ENCODE measurements at places on chromosomes 5 and 9.

DNA sequence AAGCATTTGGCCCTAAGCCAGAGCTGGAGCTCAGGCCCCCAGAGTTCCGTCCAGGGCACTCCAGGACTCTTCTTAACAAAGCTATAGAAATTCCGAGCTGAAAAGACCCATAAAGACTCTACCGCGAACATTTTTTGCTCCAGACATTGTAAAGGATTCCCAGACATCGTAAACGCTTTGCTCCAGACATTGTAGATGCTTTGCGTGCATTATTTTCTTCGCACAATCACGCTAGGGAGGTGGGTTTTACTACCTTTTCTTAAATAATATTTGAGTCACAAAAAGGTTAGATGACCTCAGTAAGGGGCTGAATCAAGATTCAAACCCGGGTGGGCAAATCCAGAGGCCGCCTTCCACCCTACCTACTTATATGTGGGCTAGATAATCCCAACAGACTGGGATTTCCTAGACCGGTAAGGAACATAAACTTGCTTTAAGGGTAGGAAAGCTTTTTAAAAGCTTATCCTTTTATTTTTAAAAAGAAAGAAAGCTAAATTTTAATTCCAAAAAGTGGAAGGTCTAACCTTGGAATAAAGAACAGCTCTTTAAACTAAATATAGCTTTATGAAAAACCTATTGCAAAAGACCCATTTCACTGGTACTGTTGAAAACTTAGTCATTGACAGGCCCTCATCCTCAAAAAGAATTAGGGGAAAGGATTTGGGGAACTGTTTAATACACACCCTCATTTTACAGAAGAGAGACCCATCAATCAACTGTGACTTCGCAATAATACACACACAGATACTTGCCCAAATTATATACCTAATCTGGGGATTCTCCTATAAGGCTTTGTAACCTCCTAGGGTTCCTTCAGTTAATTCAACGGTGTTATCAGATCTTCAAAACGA, 822 bp upstream of the TNIP1 start:
- no peak for DNase-seq

DNA sequence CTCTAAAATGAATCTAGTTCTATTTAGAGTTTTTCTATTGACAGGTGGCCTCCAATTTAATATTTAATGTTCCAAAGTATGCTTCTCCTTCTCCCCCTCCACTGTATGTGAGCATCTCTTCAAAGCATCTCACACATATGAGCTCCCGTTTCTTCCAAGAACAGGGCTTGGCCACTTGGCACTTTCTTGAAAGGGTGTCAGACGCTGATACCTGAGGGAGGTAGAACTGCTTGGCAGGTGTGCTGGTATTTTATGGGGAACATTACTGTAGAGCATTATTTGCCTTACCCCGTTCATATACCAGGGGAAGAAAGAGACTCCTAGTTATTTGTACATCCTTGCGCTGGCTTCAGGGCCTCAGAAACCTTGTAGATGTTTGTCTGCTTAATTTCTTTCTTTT, 1.9 kb downstream of the RCL1 start:
- DNase-seq: no peak

DNA sequence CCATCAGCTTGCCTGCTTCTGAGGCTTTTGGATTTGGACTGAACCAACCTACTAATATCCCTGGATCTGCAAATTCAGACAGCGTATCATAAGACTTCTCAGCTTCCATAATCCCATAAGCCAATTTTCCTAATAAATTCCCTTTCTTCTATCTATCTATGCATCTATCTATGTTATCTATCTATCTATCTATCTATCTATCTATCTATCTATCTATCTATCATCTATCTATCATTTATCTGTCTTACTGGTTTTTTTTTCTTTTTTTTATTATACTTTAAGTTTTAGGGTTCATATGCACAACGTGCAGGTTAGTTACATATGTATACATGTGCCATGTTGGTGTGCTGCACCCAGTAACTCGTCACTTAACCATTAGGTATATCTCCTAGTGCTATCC, 2045.4 kb upstream of the CDH6 start:
- DNase-seq: no peak

GRCh38 chr9:13478160-13478559, 198.7 kb upstream of the MPDZ start:
- no peak for DNase-seq

DNA sequence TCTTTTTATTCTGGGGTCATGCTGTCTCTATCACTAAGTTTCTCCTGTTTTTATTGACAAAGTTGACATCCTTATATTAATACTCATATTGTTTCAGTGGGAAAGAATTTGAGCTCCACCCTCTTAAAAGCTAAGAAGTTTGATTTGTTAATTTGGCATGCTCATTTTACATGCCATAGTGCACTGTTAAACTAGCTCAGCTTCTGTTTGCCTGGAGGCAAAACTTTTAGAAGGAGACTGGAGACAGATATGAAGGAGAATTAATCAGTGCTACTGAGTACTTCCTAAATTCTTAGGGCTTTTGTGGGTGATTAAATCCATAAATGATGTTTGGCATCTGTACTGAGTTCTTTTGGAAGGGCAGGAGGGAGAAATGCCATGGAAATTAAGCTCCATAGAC, 138.9 kb downstream of the NTRK2 start:
- no peak for DNase-seq

- no peak for DNase-seq
Measured at GRCh38 chr9:79598562-79599345, 27.0 kb downstream of the TLE4 start.

DNA sequence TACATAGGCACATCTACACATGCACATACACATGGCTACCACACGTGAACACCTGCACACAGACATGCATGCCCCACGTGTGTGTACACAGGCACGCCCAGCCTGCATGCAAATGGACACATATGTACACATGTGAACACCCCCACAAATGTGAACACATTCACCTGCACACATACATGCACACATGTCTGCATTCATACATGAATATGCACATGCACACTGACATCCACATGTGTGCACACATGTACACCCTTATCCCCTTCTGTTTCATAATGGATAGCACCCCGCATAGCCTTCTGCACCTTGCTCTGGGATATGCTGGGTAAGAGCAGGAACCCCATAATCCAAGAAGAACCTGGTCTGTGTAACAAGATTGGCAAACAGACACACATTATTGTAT, 66.2 kb downstream of the WNK2 start:
- DNase-seq: no peak

DNA sequence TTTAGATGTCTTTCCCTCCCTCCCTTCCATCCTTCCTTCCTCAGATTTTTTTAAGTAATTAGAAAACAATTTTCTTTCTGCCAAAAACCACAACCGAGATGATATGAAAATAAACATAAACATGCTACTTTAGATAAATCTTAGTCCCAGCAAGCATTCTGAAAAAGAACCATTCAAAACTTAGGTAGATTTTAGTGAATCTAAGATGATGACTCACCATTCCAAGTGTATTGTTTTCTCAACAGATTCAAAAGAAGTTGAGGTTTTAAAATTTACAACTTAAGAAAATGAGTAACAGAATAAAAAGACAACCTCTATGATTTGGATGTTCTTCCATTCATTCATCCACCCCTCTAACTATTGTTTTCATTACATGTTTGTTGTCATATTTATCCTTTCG, 465.1 kb downstream of the PDE4D start:
- DNase-seq: no peak

- no peak for DNase-seq
Measured at GRCh38 chr5:93236807-93237421, 344.1 kb downstream of the NR2F1-AS1 start.

- DNase-seq: no peak
Measured at GRCh38 chr9:129867136-129868022, 32.1 kb downstream of the USP20 start.

- DNase-seq: no peak
Measured at GRCh38 chr5:26649000-26649399, 389.4 kb downstream of the CDH9 start.

GRCh38 chr9:3730511-3730922, 204.7 kb upstream of the RFX3 start:
- DNase-seq: no peak

DNA sequence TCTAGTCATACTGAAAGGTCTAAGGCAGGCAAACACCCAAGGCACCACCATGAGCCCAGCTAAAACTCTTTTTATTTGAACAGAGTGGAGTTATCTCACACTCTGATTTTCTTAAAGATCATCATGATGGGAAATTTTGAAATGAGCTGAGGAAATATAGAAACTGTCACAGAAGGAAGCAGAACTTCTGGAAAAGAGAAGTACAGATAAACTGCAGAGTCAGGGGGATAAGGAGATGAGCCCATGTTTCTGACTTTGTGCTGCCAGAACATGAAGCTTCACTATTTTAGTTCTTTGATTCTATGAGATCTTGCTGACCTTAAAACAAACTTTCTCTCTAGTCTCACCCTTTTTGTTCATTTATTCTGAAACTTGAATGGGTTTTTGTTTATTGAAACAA, 406.5 kb upstream of the EDIL3 start:
- no peak for DNase-seq

GRCh38 chr5:154276973-154277331, 86.4 kb downstream of the GALNT10 start:
- DNase-seq: no peak

- no peak for DNase-seq
Measured at GRCh38 chr5:172700365-172701290, 59.6 kb downstream of the NEURL1B start.

DNA sequence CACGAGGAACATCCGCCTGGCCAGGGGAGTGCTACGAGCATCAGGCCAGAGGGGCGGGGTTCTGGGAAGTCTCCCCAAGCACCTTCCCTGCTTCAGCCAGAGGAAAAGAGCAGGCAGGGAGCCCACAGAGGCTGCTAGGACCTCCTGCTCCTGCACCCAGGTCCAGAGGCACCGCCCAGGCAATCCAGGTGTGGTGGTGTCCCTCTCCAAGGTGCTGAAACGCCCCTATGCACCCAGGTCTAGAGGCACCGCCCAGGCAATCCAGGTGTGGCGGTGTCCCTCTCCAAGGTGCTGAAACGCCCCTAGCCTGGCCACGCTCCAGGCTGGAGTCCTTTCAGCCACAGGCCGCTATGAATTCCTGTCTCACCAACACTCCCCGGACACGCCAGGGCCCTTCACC, 10.7 kb upstream of the UBAC1 start:
- DNase-seq: no peak

DNA sequence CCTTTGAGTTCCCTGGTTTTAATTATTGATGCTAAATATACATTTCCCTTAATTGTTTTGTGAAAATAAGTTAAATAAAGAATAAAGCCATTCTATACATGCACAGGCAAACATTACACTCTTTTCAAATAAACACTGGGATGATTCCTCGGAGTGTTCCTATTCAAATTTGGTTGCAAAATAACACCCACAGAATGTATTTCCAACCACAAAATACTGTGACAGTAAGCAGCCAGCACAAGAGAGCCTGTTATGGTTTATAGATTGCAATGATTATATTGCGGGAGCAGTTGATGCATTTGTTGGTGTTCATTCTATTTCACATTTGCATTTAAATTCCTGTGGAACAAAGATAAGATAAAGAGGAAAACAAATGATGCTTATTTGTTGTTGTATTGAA, 632.6 kb upstream of the WWC1 start:
- no peak for DNase-seq

- DNase-seq: no peak
Measured at GRCh38 chr9:133499892-133500270, 21.0 kb upstream of the SLC2A6 start.

Data from activated CD8-positive, alpha-beta memory T cell treated with anti-CD3 and anti-CD28 coated beads for 48 hours (primary cell).